ENCODE measurements at places on chromosomes 11 and 22.

DNA sequence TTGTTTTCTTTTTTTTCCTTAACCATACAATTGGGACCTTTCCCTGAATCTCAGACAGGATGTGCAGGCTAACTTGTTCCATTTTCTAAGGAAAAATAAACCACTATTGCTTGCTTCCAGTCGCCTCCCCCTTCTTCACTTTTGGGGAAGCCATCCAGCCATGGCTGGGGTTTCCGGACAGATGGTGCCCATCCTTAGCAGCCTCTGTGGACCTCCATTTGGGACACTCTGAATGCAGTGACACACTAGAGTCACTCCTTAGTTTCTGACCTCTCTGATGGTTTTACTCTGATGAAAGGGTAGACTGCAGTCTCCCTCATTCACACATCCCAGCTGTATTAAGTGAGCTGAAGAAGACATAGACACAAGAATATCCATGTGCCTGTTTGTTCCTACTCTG lies 147.3 kb downstream of the COMMD9 start:
- no peak overlapping the region for H3K27ac ChIP-seq
- DNase-seq = no peak
- no peak overlapping the region for H3K4me3 ChIP-seq
- H3K4me1 ChIP-seq = no peaks in the 10 kb centered on the region
- H3K36me3 ChIP-seq = no peaks in the 10 kb centered on the region

DNA sequence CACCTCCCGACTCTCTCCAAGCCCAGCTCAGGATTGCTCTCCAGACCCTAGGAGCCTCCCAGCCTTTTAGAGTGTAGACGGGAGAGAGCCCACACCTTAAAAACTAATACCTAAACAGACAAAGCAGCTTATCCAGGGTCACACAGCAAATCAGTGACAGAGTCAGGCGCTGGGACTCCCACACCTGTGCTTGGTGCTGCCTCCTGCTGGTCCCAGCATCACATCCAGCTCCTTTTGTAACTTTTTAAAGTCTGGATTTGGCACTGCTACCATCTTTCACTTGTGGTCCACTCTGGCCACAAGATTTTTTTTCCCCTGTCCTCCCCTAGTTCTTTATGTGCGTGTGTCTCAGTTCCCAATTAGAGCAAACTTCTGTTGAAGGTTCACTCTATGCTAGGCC lies 4.7 kb downstream of the ANO1 start:
- no peaks in the 10 kb centered on the region for H3K36me3 ChIP-seq
- no peaks in the 10 kb centered on the region for H3K4me1 ChIP-seq
- H3K4me3 ChIP-seq = no peak overlapping the region
- no peak for DNase-seq

- peaks cover 29% of the 10 kb centered on the region for H3K4me1 ChIP-seq
- H3K27ac ChIP-seq = no peak overlapping the region
- H3K4me3 ChIP-seq = no peak overlapping the region
- no peak for DNase-seq
- H3K27me3 ChIP-seq = no peaks in the 10 kb centered on the region
Observed at GRCh38 chr11:112965656-112966055, 4.4 kb downstream of the NCAM1 start.

- no peaks in the 10 kb centered on the region for H3K36me3 ChIP-seq
- no peaks in the 10 kb centered on the region for H3K4me1 ChIP-seq
- no peaks in the 10 kb centered on the region for H3K27me3 ChIP-seq
- no peak overlapping the region for H3K4me3 ChIP-seq
Observed at GRCh38 chr11:110335358-110335757, 38.9 kb upstream of the RDX start.

- no peaks in the 10 kb centered on the region for H3K36me3 ChIP-seq
- DNase-seq = peak; percentile 86
- H3K27me3 ChIP-seq = no peaks in the 10 kb centered on the region
- H3K27ac ChIP-seq = no peak overlapping the region
Observed at GRCh38 chr22:40525250-40525884, 111.2 kb downstream of the MRTFA start.
